ENCODE measurements at places on chromosomes 1 and 21. TPM values are rescaled to one million over a fixed set of nuclear protein-coding genes. Genes with fewer than 3 reads are reported as not detected.
A peak's percentile ranks its signal among the peaks of the same experiment; 100 is the strongest.

Gene AHCTF1
- total RNA-seq = 41.6 TPM

DNA sequence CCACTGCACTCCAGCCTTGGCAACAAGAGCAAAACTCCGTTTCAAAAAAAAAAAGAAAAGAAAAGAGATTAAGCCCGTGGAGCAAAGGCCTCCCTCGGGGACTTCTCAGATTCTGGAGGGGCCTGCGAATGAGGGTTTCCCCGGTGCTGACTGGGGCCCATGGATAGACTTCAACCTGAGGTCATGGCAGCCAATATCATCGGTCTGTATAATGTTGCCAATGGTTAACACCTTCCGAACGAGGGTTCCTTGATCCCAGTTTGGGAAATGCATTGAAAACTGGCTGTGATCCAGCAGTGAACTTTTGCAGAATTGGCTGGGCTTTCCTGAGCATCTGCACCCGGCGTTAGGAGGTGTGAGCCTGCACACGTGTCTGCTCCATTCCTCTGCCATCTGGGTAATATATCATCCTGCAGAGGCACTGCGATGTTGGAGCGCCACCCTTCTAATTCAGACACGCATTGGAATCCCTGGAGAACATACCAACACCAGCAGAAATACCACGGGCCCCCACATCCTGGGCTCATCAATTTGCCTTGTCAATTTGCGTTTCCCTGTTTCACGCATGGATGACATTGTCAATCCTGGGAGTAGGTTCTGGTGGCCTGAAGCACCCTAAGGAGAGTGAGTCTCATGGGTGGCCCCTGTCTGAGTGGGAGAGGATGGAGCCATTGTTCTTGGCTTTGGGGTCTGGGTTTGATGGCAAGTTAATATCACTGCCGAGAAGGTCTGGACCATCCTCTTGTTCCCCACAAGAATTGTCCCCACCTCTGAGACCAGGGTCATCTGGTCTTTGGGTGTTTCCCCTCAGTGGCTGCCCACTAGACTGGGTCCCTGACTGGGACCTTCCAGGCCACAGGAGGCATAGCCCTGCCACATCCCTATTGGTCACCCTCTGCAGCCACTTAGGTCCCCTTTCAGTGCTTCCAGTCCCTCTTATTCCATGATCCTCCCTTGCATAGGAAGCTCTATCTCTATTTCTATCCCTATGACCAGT, 441.0 kb downstream of the PTPRU start:
- DNase-seq = no peak

DNA sequence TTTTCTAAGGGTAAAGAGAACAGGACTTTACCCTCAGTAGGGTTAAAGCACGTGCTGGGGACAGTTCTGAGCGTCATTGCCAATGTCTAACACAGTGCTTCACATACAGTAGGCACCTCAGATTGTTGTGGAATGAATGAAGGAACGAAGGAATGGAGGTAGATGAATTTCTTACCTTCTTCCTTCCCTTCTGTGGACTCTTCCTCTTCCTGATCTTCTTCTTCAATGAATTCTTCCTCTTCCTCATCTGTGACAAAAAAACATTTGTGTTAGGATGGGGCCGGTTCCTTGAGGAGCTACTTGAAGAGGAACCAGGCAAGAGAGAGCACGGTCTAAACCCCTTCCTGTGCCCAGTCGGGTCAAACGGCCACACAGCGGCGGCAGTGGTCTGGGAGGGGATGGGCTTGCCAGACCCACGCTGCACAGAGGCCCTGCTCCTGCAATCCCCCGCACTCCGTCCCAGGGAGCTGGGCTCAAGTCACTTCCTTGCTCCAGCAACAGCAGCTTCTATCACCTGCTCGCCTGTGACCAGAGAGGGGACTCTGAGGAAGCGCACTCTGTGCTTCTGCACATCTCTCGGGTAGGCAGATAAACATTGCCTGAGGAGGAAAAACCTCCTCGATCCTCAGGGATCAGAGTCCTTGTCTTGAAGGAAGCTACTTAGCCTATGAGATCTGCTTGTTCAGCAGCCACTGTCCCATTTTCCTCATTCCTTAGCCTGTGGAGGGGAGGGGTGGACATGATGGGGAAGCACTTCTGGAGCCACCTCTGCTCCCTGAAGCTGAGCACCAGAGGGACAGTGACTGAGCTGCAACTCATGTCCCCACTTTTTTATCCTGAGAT, 8.0 kb upstream of the SLC30A2 start:
- DNase-seq = peak; percentile 48

DNA sequence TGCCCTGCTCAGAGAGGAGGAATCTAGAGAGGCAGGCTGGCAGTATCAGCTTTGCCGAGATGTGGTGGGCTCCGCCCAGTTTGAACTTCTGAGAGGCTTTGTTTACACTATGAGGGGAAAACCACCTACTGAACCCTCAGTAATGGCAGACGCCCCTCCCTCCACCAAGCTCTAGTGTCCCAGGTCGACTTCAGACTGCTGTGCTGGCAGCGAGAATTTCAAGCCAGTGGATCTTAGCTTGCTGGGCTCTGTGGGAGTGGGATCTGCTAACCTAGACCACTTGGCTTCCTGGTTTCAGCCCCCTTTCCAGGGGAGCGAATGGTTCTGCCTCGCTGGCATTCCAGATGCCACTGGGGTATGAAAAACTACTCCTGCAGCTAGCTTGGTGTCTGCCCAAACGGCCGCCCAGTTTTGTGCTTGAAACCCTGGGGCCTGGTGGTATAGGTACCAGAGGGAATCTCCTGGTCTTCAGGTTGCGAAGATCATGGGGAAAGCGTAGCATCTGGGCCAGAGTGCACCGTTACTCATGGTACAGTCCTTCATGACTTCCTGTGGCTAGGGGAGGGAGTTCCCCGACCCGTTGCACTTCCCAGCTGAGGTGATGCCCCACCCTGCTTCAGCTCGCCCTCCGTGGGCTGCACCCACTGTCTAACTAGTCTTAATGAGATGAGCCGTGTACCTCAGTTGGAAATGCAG, 43.6 kb downstream of the C21orf91 start:
- no peak for DNase-seq

GRCh38 chr21:29250636-29251035, 48.1 kb upstream of the BACH1 start:
- no peak for DNase-seq

Gene SLAMF7
- not detected for total RNA-seq

Gene HTR1D
- 2.0 TPM for total RNA-seq

Gene ZMPSTE24
- total RNA-seq = 38.0 TPM

DNA sequence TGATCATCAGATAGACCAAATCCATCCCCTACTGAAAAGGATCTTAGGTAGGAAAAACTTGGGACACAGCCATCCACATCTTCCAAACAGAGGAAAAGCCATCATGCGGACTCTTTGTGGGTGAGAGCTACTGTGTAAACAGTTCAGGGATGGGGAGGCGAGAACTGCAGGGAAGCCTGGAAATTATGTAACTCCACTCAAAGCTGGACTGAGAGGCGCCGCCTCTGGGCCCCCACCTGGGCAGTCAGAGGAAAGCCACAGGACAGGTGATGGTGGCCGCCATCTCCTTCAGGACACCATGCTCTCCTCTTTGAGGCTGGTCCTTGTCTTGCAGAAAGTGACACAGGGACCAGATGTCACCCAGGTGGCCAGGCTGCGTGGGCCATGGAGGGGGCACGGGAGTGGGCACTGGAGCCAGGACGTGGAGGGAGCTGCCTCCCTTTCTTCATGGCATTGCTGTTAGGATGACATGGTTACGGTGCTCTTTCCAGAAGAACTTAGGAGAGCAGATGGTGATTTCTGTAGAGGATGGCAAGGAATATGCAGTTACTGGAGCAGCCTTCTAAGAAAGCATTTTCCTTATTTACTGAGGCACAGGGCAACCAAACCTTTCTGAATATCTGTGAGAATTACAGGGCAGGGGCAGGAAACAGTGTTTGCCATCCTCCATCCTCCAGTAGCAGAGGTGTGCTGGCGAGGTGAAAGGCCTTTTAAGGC, 32.0 kb upstream of the TDRD10 start:
- no peak for DNase-seq

GRCh38 chr1:211478801-211479578, 13.0 kb downstream of the RD3 start:
- DNase-seq = no peak

Gene SLC9A1
- total RNA-seq = 1.8 TPM

GRCh38 chr21:27648560-27648959, 681.7 kb upstream of the ADAMTS5 start:
- no peak for DNase-seq

Gene TMEM200B
- 0.56 TPM for total RNA-seq

Gene MMEL1
- 0.31 TPM for total RNA-seq
